ENCODE measurements at places on chromosomes 2 and 18. TPM values are rescaled to one million over a fixed set of nuclear protein-coding genes. Genes with fewer than 3 reads are reported as not detected.

Gene TCF7L1
- total RNA-seq: 10.3 TPM

- H3K36me3 ChIP-seq: no peaks in the 10 kb centered on the region
- no peaks in the 10 kb centered on the region for H3K27me3 ChIP-seq
- no peak for DNase-seq
- no peaks in the 10 kb centered on the region for H3K4me1 ChIP-seq
- no peak overlapping the region for H3K27ac ChIP-seq
Observed at GRCh38 chr18:75350512-75350839, 77.0 kb downstream of the SMIM21 start.

Gene TTN
- total RNA-seq: 0.05 TPM

Gene RUFY4
- total RNA-seq: 0.27 TPM

DNA sequence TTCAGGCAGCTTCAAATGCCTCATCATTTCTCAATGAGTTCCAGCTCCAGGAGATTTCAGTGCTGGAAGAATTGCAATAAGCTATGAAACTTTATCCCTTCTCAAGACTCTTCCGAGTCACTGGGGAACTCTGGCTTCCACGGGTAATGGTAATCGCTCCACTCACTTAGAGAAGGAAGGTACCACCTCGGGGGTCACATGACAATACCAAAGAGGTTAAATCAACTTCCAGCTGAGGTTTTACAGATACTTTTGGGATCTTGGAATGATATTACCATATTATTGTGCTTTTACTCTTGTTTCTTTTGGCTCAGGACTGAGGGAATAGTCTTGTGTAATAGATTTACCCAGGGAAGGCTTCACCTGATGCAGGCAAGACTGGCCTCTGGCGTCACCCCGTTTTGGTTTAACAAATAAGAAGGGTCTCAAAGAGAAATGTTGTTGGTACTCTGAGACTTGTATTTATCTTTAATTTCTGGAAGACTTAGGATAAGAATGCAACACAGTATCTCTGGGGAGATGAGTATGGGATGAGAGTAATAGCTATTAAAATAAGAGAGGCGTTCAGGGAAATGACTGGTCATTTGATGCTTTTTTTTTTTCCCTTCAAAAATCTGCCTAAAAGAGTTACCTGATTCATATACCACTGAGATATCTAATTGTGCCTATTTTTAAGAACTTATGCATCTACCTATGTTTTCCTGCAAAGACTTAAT lies 316.9 kb upstream of the ZEB2 start:
- no peak for DNase-seq
- H3K4me1 ChIP-seq: peaks cover 21% of the 10 kb centered on the region
- no peaks in the 10 kb centered on the region for H3K27me3 ChIP-seq
- H3K27ac ChIP-seq: no peak overlapping the region
- H3K4me3 ChIP-seq: no peak overlapping the region

Gene ATL2
- total RNA-seq: 80.7 TPM

DNA sequence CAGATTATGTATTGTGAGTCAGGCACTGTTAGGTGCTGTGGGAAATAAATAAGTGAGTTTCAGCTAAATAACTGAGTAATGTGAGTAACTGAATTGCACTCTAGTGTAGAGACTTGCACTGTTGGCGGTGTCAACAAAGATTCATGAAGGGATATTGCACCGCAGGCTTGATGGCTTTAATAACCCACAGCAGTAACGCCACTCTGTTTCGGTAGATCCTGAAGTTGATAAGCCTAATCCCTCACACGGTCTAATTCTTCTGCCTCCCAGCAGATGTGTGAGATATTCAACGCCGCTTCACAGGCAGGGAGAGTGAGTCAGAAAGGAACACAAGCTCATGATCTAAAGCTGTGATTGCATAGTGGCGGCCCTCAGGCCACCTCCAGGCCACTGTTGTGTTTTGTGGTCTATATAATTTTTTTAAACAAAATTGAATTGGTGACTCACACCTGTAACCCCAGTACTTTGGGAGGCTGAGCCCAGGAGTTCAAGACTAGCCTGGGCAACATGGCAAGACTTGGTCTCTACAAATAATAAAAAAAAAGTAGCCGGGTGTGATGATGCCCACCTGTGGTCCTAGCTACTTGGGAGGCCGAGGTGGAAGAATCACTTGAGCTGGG lies 94.3 kb downstream of the LIPG start:
- peaks cover 57% of the 10 kb centered on the region for H3K27me3 ChIP-seq
- DNase-seq: peak; percentile 97
- peaks cover 17% of the 10 kb centered on the region for H3K4me1 ChIP-seq
- peak overlapping the region; percentile 17 for H3K27ac ChIP-seq

DNA sequence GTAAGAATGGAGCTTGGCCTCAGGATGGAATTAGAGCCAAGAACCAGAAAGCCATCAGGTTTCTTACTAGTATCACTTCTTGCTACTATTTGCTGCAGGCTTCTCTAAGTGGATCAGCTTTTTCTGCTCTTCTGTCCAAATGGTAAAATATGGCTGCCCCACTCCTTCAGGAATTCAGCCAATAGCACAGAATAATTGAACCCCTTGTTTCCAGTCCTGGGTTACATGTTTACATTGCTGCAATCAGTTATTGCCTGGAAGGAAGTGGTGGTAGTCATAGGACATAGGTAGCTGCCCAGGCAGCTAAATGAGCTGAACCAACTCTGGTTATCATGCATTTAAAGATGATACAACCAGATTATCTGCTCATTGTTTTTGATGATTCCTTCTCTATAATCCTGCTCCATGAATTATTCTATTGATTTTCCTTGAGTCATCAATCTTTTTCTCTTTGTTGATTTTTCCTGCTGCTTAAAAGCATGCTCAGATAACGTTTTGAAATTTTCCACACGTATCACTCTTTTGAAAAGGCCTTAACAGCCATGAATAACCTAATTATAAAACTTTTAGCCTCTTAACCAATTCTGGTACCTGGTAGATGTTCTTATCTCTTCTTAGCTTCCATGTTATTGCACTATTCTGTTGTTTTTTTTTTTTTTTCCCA lies 12.6 kb downstream of the AGPS start:
- no peaks in the 10 kb centered on the region for H3K36me3 ChIP-seq
- DNase-seq: no peak
- H3K4me3 ChIP-seq: no peak overlapping the region
- H3K4me1 ChIP-seq: no peaks in the 10 kb centered on the region
- H3K27me3 ChIP-seq: no peaks in the 10 kb centered on the region

DNA sequence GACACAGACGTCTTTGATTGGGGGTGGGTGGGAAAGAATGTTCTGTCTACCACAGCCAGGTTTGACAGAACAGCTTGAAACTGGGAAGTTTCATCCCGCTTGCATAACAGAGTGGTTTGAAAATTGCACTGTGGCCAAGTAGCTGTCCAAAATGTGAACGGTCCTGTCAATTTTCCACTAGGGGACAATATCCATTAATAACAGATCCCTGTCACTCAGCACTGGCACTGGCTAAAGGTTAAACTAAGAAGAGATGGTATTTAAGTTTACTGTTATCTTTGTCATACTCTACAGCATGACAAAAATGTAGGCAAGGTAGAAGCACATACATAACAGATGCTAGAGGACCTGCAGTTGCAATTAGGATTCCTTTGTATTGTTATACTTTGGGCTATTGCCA lies 55.6 kb upstream of the ACMSD start:
- no peaks in the 10 kb centered on the region for H3K4me1 ChIP-seq
- H3K36me3 ChIP-seq: no peaks in the 10 kb centered on the region
- no peaks in the 10 kb centered on the region for H3K27me3 ChIP-seq
- H3K4me3 ChIP-seq: no peak overlapping the region
- H3K27ac ChIP-seq: no peak overlapping the region

DNA sequence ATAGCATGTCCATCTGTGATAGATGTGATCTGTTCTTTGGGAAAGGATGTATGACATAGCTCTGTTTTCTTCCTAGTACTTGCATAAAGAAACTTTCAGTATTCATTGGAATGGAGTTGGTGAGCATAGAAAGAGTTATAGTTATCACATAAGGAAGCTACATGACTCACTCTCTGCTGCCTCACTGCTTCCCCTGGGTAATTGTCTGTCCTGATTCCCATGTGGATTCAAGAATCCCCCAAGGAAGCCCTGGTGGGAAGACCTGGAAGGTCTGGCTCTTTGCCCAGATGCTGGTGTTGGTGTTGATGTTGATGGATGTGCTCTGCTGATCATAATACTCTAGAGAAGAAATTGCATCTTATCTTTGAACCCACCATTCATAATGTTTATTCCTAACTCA lies 60.6 kb downstream of the PTPN4 start:
- H3K27ac ChIP-seq: no peak overlapping the region
- no peaks in the 10 kb centered on the region for H3K36me3 ChIP-seq
- H3K4me1 ChIP-seq: no peaks in the 10 kb centered on the region
- no peaks in the 10 kb centered on the region for H3K27me3 ChIP-seq
- no peak overlapping the region for H3K4me3 ChIP-seq
- no peak for DNase-seq

All from HCT116 (cell line).